ENCODE measurements at places on chromosomes 11 and 22.
A peak's percentile ranks its signal among the peaks of the same experiment; 100 is the strongest.

DNA sequence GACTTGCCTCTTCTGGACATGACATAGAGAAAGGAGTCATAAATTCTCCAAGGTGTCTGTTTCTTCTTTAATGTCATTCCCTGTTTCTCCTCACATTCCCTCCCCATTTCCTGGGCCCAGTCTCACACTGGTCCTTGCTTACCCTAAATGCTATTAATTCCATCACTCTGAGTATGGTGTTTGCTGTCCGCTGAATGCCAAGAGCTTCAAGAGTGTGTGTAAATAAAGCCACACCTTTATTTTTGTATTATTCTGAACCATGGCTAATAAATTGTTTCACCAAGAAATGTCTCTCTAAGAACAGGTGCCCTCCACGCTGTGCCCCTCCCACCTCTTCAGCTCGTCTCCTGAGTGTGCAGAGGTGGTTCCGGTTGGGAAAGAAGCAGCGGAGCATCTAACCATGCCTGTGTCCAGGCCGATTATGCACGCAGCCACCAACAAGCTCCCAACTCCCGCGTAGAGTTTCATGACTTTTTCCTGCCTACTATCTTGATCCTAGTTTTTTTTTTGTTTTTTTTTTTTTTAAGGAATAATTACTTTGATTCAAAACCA lies 8.6 kb downstream of the TMEM121B start:
- DNase-seq, result no peak

DNA sequence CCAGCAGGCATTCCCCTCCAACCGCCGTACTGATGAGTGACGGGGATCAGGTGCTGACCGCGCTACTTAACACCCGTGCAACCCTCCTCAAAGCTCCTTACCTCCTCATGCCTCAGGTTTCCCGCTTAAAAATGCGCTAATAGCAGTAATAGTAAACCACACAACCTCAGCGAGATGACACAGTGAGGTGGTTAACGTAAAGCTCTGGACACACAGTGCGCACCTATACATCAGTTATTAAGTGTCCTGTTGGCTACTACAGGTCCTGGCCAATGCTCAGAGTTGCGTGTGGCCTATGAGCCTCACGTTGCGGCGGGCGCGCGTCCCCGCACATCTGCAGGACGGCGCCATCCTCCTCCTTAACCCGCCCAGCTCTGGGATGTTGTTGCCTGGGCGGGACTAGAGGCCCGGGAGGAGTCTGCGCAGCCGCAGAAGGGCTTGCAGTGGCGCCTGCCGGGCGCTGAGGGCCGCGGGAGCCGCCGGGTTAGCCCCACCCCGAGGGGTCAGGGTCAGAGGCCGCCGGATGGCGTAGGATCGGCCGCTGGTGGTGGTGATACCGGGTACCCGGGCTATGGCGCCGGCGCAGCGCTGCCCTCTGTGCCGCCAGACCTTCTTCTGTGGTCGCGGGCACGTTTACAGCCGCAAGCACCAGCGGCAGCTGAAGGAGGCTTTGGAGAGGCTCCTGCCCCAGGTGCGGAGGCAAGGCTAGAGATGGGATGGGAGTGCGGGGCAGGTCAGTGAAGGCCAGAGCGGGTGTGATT lies at the start of gene CENATAC:
CENATAC (plus strand) TSS at position 512 of the 761 bp plus-strand sequence; CDS start at position 572, 60 bp downstream.
- peak; percentile 83 for DNase-seq

DNA sequence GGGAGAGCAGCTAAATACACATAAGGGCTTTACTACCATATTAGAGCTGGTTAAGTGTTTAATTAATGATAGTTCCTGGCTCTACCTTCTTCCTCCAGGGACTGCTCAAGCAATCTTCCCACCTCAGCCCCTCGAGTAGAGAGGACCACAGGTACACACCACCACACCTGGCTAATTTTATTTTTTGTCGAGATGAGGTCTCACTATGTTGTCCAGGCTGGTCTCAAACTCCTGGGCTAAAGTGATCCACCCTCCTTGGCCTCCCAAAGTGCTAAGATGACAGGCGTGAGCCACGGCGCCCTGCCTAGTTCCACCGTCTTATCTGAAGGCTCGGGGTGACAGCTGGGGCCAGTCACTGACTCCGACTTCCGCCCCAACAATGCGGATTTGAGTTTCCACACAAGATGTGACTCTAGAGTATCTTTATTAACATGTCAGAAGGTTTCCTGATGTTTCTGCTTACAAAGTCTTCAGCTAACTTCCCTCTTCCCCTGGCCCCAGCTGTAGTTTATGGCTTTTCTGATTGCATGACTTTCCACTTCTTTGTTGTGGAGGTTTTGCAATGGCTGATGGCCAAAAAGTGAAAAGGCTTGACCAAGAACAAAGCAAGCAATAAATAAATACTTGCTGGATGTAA lies 16.8 kb downstream of the TPST2 start:
- no peak for DNase-seq

DNA sequence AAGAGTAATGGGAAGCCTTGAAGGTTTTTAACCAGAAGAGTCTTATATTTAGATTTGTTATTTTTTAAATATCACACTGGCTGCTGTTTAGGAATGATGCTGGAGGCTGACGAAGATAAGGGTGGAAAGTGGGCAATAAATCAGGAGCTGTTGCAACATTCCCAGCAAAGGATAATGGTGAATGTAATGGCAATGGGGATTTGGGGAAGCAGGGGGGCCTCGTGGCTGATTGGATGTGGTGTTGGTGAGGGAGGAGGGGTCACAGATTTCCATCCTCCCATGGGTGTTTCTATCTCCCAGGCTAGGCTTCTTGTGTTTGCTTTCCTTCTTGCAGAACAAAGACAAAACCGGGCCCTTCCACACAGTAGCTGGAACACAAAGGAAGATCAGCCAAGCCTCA lies 80.8 kb downstream of the PIWIL4 start:
- DNase-seq, result peak; percentile 39

- peak; percentile 7 for DNase-seq
Measured at GRCh38 chr22:38793317-38793716, 626 bp downstream of the DNAL4 start.

GRCh38 chr11:14500181-14500651 lies 605 bp upstream of the COPB1 start:
- peak; percentile 63 for DNase-seq

GRCh38 chr11:65468874-65469333 lies 29.9 kb upstream of the MALAT1 start:
- peak; percentile 57 for DNase-seq

DNA sequence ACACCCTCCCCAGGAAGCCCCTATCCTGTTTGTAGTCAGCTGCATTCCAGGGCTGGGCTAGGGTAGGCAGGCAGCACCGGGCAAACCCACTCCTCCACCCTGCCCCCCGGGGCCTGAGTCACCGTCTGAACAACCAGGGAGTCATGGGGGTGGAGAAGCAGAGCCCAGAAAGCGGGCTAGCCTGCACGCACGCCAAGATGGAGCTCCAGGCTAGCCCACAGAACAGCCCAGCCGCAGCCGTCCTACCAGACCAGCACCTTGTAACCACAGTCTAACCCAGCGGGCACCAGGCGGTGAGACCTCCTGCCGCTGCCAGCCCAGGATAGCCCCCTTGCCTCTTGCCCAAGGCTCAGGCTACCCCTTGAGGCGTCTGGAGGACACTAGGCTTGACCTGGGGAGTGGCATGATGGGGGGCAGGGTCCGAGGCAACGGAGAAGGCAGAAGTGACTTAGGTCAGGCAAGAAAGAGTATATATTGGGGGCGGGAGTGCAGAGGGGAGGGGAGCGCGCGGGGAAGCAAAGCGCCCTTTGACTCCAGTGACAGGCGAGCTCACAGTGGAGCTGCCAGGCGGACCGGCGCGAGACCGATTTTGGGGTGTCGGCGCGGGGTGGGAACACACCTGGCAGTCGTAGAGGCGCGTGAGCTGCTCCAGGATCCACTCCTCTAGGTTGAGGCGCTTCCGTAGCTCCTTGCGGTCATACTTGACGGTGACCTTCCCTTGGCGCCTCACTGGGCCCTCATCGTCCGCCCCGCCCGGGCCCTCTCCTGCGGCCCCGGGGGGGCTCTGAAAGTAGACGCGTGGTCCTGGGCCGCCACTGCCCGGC lies 734 bp downstream of the PPP1R14B start:
- DNase-seq, result peak; percentile 91

GRCh38 chr11:76217653-76218160 lies 11.4 kb upstream of the WNT11 start:
- DNase-seq, result no peak

DNA sequence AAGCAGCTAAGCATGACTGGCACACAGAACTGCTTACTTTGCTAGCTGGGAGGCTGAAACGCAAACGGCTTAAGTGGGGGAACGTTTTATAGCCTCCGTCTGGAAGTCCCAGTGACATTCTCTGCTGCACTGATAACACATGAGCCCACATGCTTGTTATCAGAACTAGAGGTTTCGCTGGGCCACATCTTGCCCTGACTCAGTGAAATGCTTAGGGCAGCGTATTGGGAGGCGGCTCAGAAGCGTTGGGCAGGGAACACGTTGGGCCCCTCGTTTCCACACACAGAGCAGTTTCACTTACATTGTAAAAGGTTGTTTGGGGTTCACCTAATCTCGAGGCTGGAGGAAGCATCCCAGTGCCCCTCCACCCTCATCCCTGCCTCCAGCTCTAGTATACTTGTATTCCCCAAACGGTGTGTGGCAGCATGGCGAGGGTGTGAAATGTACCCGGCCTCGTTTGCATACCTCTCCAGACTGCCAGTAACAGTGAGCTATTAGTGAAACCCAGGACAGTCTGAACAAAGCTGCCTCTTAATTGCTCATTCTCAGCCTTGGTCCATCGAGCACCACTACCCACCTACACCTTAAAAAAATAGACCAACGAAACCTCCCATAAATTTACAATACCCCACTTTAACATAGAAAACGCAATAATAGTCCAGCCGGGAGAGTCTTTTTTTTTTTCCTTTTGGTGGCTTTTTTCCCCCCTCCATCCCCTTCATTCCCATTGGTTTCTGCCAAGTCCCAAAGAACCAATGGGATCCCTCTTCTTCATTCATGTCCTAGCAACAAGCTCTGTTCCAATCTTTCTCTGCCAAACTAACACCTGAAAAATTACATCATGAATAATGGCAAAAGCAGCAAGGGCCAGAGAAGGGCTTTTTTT lies 218.8 kb upstream of the SORL1-AS1 start:
- DNase-seq, result peak; percentile 62

- DNase-seq, result no peak
Measured at GRCh38 chr22:49514641-49515040, 313.0 kb downstream of the BRD1 start.

DNA sequence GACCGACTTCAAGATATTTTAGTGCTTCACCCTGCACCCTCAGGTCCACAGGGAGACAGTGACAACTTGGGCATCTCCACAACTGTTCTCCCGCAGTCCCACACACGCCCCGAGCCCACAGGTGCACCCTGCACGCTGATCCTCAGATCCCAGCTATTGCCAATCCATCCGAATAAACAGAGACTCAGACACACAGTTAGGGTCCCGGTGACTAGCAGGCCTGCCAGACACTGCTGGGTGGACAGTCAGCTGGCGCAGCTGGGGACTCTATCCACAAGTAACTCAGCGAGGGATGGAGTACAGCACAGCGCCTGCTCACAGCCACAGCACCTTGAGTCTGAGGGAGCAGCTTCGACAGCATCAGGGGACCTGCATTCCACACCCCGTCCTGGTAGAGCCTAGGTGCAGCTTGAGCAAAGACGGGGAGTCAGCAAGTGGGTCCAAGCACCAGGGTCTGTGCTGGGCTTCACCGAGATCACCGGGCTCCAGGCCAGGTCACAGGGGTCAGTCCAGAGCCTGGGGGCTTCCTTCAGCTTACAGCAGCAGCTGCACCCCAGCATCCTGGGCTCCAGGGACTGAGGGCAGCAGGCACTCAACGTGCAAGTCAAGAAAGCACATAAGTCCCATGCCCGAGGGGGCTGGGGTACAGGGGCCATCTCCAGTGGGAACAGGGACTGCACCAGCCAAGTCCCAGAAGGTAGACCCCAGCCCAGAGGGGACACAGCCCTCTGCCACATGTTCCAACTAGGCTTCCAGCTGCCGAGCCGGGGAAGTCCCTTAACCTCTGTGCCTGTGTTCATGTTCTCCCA lies 7.6 kb downstream of the RPL3 start:
- DNase-seq, result no peak

DNA sequence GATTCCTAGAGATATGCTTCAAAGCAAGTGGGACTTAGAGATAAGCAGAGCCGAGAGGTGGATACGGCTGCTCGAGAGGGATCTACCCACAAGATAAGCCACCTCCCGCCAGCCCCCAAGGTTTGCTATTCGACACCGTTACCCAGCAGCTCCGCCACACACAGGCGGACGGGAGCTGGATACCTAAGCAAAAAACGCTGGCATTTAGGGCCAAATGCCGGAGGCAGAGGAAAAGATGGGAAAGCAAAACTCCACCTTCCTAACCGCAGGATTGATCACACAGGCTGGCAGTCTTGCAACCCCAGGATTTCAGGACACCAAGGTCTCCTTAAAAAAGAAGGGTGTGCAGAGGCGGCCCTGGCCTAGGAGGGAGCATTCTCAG lies 709 bp downstream of the FTH1 start:
- no peak for DNase-seq

GRCh38 chr11:10019906-10020682 lies 273.9 kb downstream of the SBF2 start:
- no peak for DNase-seq

DNA sequence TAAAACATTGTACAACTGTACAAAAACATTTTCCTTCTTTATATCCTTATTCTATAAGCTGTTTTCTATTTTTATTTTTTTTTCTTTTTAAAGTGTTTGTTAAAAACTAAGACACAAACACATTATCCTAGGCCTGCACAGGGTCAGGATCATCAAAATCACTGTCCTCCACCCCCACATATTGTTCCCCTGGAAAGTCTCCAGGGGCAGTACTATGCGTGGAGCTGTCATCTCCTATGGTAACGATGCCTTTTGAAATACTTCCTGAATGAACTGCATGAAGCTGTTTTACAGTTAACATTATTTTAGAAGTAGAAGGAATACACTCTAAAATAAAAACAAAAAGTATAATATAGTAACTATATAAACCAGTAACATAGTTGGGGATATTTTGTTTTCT lies 67.2 kb downstream of the ZC3H12C start:
- no peak for DNase-seq

- DNase-seq, result peak; percentile 63
Measured at GRCh38 chr11:65432686-65433582, 10.3 kb downstream of the NEAT1 start.

DNA sequence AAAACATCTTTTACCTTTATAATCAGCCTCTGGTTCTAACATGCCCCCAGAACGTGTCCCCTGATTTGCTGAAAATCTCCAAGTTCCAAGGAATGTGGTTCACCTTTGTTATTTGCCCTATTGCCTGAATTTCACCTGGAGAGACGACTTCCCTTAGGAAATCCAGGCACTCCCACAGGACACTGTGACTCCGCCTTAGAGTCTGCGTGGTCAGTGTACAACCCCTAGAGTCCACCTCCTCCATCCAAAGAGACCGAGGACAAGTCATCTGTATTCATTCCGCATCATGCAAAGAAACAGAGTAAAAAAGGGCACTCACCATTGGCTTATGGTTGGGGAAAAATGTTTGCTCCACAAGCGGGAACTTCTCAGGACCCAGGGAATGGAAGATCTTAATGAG lies 63.1 kb downstream of the TIMP3 start:
- DNase-seq, result no peak

GRCh38 chr11:114892381-114893197 lies 214.3 kb downstream of the NXPE2 start:
- DNase-seq, result no peak

GRCh38 chr22:20815477-20816050 lies 41.7 kb downstream of the SERPIND1 start:
- DNase-seq, result no peak

GRCh38 chr11:120446802-120447201 lies 64.7 kb upstream of the GRIK4 start:
- no peak for DNase-seq

GRCh38 chr11:1846453-1846932 lies 6.4 kb upstream of the LSP1 start:
- no peak for DNase-seq
